Islet precursor cell (in vitro differentiated cells): ENCODE measurements at places on chromosomes 7 and 10.
A peak's percentile ranks its signal among the peaks of the same experiment; 100 is the strongest.

DNA sequence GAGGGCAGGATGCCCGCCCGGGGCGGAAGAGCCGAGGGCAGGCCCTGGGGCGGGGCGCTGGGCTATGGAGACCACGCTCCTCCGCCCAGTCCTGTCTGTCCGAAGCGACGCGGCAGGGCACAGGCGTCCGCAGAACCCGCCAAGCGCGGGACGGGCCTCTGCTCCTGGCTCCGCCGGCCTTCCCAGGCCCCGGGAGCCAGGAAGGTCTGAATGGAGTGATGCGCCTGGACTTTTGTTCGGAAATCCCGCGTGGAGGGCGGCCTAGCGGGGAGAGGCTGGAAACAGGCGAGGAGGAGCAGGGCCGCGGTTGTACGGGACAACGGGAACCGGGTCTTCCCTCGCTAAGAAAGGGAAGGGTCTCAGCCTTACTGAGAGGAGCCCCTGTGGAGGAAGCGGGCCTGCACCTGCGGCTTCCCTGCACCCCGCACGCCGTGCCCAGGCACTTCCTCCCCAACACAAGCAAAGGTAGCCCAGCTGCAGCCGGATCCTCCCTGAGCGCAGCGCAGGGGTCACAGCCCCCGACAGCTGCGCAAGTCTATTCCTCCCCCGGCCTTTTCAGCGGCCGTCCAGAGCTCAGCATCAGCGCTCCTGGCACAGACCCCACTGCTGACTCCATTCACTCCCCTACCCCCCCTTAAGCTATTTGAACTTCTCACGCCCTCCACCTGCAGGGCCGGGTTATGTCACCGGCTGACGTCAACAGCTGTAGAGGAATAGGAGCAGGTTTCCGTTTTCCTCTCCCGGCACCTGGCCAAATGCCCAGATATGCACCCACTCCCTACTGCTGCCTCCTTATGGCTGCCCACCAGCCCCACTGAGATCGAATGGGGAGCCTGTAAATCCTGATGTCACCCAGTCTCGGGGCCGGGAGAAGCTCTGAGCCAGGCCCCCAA, 143.2 kb upstream of the RET start:
- peak; percentile 55 for DNase-seq

GRCh38 chr10:35335133-35336083, 901 bp upstream of the CCNY start:
- DNase-seq: no peak

DNA sequence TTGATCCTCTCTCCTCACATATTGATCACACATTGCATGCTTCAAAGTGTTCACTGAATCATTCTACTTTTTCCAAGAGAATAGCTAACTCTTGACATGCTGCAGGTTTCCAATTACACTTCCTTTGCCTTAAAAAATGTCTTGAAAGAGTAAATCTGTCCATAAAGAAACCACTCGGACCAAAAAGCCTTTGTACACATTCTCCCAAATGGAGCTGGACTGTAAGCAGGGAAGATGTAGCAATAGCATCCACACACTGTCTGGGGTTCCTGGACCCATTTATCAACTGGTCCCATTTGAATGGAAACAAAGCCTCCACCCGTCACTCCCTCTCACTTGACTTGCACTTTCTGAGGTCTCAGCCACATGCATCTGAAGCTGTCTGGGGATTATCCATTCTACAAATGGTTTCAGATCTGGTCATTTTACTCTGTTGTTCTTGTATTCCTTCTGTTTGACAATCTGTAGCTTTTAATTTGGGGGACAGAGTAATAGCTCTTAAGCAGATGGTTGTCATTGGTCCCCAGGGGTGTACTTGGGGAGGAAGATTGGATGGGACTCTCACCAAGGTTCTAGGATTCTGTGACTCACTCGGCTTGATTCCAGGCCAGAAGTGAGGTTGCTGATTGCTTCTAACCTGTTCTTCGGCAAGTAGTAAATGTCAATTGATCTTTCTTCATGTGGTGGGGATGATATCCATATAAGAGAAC, 203.5 kb downstream of the HIBADH start:
- no peak for DNase-seq

DNA sequence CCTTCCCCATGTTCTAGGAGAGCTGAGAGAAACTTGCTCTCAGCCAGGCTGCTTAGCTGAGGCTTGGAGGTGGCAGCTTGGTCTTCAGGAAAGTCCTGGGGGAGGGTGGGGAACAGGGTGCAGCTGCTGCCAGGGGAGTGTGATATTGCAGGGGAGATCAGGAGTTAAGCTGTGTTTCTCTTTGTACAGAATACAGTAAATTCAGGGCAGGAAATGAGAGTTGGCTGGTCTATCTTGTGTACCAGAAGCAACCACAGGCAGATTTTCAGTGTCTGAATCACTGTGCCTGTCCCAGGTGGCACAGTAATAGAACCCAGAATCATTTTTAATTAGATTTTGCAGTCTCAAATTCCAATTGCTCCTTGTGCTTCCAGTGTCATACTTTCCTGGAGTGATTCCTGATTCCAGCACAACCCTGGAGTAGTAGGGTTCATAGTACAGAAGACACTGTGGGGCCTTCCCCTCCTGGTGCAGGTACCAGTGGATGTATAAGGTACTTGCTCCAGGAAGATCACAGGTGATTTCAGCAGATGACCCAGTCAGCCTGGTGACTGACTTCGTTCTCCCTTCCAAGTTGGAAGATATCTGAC, 94.0 kb upstream of the TARP start:
- no peak for DNase-seq

GRCh38 chr10:127972751-127973357, 66.0 kb downstream of the PTPRE start:
- no peak for DNase-seq

- no peak for DNase-seq
Observed at GRCh38 chr10:30396293-30396692, 37.7 kb upstream of the MAP3K8 start.

DNA sequence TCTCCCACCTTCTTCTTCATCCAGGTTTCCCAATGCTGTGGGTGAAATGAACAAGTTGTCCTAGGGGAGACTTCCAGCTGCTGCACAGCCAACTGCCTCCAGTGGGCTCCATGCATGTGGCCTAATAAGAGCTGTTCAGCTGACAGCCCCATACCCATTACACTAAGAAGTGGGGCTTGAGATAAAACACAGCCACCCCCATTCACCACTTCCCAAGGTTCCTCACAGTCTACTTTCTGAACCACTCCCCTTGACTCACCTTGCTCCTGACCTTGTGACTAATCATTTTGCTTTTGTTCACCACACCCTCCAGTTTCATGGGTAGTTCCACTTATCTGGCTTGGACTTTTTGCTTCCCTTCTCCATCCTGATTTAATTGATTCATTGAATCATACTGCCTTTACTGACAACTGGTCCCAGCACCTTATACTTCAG, 119.3 kb downstream of the CABCOCO1 start:
- DNase-seq: no peak

DNA sequence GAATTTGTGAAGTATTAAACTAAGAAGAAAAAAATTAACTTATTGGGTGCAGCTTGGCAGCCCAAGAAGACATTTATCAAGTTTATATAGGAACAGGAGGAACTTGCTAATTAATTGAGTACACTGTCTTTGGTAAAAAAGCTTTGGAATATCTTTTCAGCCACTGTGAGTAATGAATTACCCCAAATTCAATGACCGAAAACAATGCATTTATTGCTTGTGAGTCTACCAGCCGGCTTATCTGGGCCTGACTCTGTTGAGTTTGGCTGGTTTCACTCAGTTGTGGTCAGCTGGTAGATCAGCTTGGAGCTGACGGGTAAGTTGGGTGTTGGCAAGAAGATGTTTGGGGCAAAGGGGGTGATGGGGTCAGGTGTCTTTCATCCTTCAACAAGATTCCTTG, 11.6 kb downstream of the GNG11 start:
- no peak for DNase-seq

DNA sequence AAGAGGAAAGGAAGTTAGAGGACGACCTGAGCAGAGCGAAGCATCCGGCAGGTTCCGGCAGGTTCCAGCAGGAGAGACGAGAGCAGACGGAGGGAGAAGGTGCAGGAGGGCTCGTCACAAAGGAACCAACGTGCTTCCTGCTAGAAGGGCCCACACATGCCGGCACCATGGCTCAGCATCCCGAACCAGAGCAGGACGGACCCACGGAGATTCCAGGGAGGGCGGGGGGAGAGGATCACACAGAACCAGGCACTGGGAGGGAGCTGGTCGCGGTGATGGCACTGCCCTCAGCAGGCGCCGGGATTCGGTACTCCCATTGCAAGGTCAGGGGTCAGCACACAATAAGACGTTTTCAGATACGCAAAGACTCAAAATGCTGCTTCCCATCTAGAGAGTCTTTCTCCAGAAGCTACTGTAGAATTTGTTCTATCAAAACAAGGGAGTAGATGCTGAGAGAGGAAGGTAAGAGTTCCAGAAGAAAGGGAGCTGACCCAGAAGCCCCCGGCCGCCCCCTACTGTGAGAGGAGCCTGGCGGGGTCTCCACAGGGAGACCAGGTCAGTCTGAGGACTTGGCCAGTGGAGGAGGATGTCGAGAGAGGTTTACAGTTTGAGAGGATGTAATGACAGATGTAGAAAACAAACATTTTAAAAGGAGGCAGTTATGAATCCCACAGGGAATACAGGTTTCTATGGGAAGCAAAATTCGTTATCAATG, 23.6 kb upstream of the PWWP2B start:
- DNase-seq: no peak

- no peak for DNase-seq
Observed at GRCh38 chr10:91034494-91035159, 113.7 kb upstream of the ANKRD1 start.

GRCh38 chr10:114629824-114630730, 28.0 kb downstream of the ABLIM1 start:
- DNase-seq: no peak
